Suprapubic skin (tissue), 4 donors: ENCODE measurements at places on chromosomes 2 and 18. TPM values are rescaled to one million over a fixed set of nuclear protein-coding genes. Genes with fewer than 3 reads are reported as not detected.

DNA sequence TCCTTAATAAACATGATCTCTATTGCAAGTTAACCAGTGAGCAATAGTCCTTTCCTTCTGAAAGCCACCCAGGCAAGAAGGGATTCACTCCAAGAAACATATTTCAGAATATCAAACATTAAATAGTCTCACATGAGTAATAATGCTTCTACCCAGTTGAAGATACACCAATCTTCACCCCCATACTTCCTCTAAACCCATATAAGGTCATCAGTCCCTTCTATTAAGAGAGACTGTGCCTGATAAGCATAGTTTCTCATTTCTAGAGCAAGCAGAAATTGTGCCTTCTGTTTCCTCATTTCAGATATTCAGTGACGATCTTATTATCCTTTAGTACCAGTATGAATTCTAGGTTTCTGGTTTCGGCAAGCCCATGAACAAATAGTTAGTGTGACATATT is 64.6 kb downstream of the DSEL start:
- no peaks in the 10 kb centered on the region for H3K4me1 ChIP-seq
- H3K27me3 ChIP-seq: no peaks in the 10 kb centered on the region
- no peak overlapping the region for H3K27ac ChIP-seq
- no peak overlapping the region for H3K4me3 ChIP-seq
- DNase-seq: no peak

DNA sequence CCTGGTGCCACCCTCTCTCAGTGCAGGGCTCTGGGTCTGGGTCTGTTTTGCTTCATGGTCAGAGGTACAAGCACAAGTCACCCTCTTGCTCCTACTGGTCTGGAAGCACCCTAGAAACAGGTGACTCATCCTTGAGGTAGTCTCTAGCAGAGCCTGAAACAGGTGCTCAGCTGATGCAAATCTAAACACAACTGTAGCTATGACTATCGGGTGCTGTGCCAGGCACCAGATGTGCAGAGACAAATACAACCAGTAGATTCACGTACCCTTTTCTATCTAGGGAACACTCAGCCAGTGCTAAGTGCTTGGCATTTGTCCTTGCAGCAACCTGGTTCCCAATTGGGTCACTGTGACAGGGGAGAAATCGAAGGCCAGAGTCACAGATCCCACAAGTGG is 140.9 kb upstream of the MYCN start:
- H3K36me3 ChIP-seq: no peaks in the 10 kb centered on the region
- no peak overlapping the region for H3K4me3 ChIP-seq
- peaks cover 4% of the 10 kb centered on the region for H3K4me1 ChIP-seq
- peaks cover 7% of the 10 kb centered on the region for H3K27me3 ChIP-seq
- no peak overlapping the region for H3K27ac ChIP-seq

DNA sequence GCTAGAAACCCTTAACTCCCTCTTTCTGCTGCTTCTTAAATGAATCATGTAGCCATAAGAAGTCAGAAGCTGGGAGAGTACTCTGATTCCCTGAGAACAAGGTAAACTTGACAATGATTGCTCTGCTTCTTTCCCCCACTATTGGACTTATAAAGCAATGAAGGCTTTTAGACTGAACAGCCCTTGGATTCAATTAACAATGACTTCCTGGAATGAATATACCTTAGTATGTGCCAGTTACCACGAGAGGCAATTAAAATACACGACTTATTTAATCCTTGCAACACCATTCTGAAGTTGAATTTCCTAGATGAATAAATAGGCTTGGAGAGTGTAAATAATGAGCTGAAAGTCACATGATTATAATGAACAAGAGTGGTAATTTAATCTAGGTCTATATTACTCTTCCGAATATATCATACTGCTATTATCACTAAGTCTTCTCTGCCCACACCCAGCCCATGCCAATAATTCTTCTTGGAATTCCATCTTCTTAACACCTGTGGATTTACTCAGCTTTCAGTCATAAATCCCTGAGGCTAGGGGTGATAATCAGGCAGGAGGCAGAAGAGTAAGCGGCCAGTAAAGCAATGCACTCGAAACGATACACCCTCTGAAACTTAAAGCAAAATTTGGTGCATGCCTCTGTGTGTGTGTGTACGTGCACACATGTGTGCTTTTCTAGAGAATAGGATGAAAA is 170.2 kb downstream of the ATAD2B start:
- DNase-seq: no peak
- H3K27ac ChIP-seq: no peak overlapping the region
- no peaks in the 10 kb centered on the region for H3K4me1 ChIP-seq

DNA sequence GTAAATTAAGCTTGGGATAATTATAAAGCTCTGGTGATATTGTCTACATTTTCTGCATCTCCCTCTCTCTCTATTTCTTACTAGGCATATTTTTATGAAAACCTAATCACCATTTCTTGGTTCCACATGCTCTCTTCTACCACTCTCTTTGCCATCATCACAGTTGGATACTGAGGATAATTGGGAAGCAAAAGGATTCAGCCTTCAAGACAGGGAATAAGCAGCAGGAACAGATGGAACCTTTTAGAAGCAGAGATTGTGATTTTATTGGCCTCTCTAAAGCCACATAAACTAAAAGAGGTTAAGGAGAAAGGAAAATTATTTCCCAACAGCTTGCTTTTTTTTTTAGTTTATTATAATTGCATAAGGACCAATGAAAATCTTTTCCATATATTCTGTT is 226.3 kb upstream of the SPHKAP start:
- no peaks in the 10 kb centered on the region for H3K27me3 ChIP-seq
- no peak overlapping the region for H3K27ac ChIP-seq
- H3K36me3 ChIP-seq: no peaks in the 10 kb centered on the region
- no peak overlapping the region for H3K4me3 ChIP-seq
- DNase-seq: no peak

DNA sequence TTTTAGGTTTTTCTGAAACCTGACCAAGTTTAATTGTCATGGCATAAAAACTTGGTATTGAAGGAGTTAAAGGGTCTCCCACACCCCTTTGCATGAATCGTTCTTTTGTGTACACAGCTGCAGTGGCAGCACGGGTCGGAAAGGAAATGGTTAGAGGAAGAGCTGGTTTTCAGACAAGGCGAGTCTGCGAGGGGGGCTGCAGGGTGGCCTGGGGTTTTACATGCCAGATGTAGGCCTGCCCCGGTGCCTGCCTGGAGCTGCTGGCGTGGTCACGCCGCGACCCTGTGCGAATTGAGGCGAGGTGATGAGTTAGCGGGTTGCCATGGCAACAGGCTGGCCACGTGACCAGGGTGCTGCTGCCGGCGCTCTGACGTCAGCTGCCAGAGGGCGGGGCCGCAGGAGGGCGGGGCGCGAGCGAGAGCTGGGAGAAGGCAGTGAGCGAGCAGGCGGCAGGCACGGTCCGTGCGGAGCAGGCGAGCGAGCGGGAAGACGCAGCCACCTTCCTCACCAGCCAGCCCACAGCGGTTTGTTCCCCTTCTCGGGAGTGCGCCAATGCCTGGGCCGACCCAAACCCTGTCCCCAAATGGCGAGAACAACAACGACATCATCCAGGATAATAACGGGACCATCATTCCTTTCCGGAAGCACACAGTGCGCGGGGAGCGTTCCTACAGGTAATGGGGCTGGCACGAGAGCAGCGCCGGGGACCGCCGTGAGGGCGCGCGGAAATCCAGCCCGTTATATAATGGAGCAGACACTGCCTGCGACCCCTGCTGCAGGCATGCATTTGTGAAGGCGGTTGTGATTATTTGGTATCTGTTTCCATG is at the start of gene MAPRE2:
TSS of gene MAPRE2 (plus strand) at position 426 of the 827 bp plus-strand sequence. CDS start at position 553, 127 bp downstream.
- DNase-seq: peak; percentile 99
- H3K4me1 ChIP-seq: peaks cover 42% of the 10 kb centered on the region
- H3K4me3 ChIP-seq: peak within 1 kb of the TSS; percentile 83
- no peaks in the 10 kb centered on the region for H3K27me3 ChIP-seq
- no peaks in the 10 kb centered on the region for H3K36me3 ChIP-seq
- peak within 1 kb of the TSS; percentile 83 for H3K27ac ChIP-seq

- H3K4me3 ChIP-seq: no peak overlapping the region
- no peak for DNase-seq
- no peaks in the 10 kb centered on the region for H3K36me3 ChIP-seq
- no peak overlapping the region for H3K27ac ChIP-seq
These were observed 384.8 kb downstream of the GALR1 start for GRCh38 chr18:77634494-77634893.

- H3K27me3 ChIP-seq: no peaks in the 10 kb centered on the region
- H3K4me1 ChIP-seq: no peaks in the 10 kb centered on the region
- no peak overlapping the region for H3K4me3 ChIP-seq
- no peak for DNase-seq
- peaks cover 11% of the 10 kb centered on the region for H3K36me3 ChIP-seq
These were observed 27.9 kb downstream of the GLS start for GRCh38 chr2:190908532-190908931.

The MOGAT1 gene
- not detected for total RNA-seq

- no peaks in the 10 kb centered on the region for H3K4me1 ChIP-seq
- H3K4me3 ChIP-seq: no peak overlapping the region
- DNase-seq: no peak
- no peaks in the 10 kb centered on the region for H3K27me3 ChIP-seq
- H3K27ac ChIP-seq: no peak overlapping the region
These were observed 16.3 kb downstream of the RDH14 start for GRCh38 chr2:18544171-18544570.

- DNase-seq: no peak
- H3K27ac ChIP-seq: no peak overlapping the region
- H3K27me3 ChIP-seq: no peaks in the 10 kb centered on the region
- H3K36me3 ChIP-seq: no peaks in the 10 kb centered on the region
- no peaks in the 10 kb centered on the region for H3K4me1 ChIP-seq
- H3K4me3 ChIP-seq: no peak overlapping the region
These were observed 99.4 kb upstream of the BCL11A start for GRCh38 chr2:60652832-60653340.

DNA sequence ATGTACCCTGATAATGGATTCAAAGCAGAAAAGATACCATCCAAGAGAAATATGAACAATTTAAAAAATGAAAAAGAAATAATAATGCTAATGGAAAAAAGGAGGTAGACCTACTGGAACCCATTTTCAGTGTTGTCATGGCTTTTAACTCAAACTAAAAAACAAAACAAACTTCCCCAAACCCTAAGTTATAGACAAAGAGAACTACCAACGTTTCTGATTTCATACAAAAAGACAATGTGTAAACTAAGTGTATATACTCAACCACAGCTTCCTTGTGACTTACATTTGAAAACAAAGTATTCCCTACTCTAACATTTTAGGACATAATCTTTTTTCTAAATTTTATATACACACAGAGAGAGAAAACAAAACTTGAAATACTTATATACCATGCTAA is 45.9 kb downstream of the ACVR1 start:
- peaks cover 38% of the 10 kb centered on the region for H3K4me1 ChIP-seq
- no peaks in the 10 kb centered on the region for H3K27me3 ChIP-seq
- H3K4me3 ChIP-seq: no peak overlapping the region
- H3K27ac ChIP-seq: peak overlapping the region; percentile 77
- H3K36me3 ChIP-seq: no peaks in the 10 kb centered on the region

The LRP2 gene
- total RNA-seq: 0.96 TPM
